ENCODE measurements at places on chromosomes 7 and 10.
A peak's percentile ranks its signal among the peaks of the same experiment; 100 is the strongest.

DNA sequence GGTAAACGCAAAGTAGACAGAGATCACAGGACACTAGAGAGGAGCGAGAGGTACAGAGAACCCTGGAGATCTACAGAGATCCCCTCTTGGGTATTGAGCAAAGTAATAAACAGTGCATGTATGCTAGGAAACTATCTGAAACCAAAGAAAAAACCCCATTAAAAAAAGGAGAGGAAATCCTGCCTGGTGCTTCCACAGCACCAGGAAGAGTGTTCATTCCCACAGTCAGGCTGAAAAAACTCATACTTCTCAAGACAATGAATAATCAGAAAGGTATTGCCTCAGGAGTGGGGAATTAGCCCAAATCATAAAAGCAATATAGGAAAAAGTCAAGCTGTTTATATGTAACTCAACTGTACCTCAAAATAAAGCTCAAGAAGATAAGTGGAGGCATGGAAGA is 59.1 kb downstream of the ANKRD26 start:
- peak; percentile 16 for DNase-seq

GRCh38 chr7:156998988-156999957 is 11.2 kb downstream of the MNX1 start:
- DNase-seq: no peak

DNA sequence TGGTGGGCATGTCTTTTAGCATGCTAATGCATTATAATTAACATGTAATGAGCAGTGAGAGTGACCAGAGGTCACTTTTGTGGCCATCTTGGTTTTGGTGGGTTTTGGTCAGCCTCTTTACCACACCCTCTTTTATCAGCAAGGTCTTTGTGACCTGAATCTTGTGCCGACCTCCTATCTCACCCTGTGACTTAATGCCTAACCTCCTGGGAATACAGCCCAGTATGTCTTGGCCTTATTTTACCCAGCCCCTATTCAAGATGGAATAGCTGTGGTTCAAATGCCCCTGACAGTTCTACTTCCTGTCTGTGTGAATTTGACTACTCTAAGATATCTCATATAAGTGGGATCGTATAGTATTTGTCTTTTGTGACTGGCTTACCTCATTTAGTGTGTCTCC is 85.1 kb downstream of the EEPD1 start:
- DNase-seq: no peak

DNA sequence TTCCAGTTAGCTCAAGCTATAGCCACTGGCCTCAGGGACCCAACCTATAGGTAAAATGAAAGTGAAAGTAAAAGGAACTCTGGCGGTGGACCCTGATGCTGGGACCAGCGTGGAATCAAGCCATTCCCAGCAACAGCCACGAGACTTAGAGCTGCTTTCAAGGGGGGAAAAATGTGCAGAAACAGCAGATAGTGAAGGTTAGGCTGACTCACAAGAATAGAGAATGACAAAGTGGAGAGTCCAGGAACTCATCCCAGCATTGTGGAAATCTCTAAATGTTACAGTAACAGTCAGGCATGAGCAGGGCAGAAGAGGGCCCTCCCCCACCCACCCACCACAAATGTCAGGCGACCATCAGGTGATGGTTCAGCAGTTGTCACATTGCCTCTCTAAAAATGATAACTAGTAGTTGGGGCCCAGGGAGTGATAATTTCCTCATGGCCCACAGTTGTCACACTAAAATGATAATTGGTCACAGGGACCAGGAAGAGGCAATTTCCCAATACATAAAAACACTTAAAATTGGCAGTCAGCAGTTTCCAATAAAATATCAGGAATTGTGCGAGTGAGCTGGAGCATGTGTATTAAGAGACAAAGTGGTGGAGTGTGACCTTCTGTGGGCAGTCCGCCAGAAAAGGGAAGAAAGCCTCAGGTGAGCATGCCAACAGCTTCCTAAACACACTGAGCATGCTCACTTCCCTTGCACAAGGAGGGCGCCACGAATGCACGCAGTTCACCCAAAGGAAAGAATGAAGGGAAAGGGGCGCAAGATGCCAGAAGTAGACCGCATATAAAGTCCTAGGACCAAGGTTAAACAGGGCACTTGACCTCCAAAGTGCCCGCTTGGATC is 129.8 kb upstream of the PPP1R3A start:
- peak; percentile 35 for DNase-seq

DNA sequence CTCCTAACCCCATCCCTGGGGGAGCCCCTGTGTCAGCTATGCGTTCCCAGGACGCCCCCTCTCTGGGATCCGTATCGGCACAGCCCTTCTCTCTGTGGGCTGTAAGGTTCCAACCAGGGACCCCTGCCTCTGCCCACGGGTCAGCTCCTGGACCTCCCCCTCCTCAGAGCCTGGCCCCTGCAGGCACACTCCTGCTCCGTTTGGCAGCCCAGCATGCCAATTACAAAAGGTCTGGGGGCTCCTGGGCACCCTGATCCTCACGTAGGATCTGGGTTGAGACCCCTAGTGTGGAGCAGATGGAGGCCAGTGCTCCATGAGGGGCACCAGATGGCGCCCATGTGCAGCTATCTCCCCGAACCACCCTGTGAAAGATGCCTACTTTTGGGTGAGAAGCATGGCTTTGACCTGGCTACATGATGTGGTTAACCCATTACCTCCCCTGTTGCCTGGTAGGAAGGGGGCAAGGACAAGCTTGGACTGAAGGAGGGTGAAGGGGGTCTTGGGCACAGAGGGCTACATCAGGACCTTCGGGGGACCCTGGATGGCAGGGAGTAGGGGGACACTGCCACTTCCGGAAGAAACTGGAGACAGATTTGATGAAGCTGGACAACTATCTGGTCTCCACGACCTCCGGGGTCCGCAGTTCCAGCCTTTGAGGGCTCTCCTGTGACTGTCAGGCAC is 9.0 kb downstream of the TACR2 start:
- no peak for DNase-seq

GRCh38 chr7:25792586-25792985 is 359.4 kb upstream of the NFE2L3 start:
- no peak for DNase-seq

- DNase-seq: peak; percentile 18
Measured at GRCh38 chr10:114068054-114068707, 24.5 kb downstream of the ADRB1 start.

- peak; percentile 52 for DNase-seq
Measured at GRCh38 chr7:105399043-105399725, 10.5 kb upstream of the SRPK2 start.

GRCh38 chr7:136857573-136857972 is 10.9 kb upstream of the CHRM2 start:
- peak; percentile 35 for DNase-seq

- DNase-seq: no peak
Measured at GRCh38 chr7:91598791-91599190, 281.7 kb downstream of the MTERF1 start.

DNA sequence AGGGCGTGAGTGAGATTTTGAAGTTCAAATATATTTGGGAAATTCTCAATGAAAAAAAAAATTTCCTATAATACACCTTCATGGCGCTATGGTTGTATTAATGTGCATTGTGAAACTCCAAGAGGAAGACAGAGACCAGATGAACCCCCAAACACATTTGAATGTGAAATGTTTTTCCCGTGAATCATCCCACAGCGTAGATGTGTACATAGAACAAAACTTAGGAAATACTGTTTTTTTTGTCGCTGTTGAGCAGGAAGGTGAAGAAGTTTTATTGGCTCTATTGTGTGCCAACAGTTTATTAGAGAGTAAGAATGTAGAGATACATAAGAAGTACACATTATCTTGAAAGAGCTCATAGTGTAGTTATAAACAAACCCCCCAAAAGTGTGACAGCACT is 134.0 kb downstream of the KCND2 start:
- DNase-seq: peak; percentile 8

GRCh38 chr7:30750683-30751650 is 968 bp upstream of the INMT start:
- peak; percentile 79 for DNase-seq

DNA sequence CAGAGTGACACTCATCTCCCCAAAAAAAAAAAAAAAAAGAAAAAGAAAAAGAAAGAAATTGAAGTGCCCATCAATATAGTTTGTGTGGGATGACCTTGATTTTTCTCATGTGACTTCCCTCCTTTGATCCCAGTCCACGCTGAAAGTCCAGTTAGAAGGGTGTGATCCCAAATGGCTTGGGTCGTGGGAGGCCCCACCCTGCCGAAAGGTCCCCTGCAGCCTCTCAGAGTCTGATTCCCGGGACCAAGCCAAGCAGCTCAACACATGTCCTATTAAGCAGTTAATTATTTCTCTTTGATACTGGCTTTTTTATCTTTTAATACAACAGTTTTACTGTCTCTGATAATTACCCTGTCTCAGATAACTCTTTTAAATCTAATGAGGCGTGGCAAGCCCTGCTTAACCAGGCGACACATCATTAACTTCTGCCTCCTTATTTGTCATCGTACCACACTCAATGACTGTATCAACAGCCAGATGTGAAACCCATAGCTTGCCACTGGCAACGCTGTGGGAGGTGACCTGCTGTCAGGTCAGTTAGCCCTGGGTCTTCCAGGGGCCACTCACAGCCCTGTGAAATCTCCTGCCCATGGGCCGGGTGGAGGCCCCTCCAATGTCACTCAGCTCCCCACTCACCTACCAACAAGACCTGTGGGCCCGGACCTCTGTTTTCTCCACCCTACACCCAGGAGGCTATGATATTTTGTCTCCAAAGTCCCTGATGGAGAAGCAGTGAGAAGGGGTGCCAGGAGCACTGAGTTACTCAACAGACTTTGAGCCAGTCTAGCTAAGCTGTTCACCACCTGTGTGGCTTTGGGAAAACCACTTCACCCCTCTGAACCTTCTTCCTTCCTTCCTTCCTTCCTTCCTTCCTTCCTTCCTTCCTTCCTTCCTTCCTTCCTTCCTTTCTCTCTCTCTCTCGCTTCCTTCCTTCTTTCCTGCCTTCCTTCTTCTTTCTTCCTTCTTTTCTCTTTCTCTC is 110.0 kb upstream of the SFMBT2 start:
- no peak for DNase-seq

GRCh38 chr10:58967551-58968388 is 208.7 kb upstream of the PHYHIPL start:
- peak; percentile 7 for DNase-seq

- no peak for DNase-seq
Measured at GRCh38 chr10:124353091-124353815, 65.5 kb downstream of the OAT start.

DNA sequence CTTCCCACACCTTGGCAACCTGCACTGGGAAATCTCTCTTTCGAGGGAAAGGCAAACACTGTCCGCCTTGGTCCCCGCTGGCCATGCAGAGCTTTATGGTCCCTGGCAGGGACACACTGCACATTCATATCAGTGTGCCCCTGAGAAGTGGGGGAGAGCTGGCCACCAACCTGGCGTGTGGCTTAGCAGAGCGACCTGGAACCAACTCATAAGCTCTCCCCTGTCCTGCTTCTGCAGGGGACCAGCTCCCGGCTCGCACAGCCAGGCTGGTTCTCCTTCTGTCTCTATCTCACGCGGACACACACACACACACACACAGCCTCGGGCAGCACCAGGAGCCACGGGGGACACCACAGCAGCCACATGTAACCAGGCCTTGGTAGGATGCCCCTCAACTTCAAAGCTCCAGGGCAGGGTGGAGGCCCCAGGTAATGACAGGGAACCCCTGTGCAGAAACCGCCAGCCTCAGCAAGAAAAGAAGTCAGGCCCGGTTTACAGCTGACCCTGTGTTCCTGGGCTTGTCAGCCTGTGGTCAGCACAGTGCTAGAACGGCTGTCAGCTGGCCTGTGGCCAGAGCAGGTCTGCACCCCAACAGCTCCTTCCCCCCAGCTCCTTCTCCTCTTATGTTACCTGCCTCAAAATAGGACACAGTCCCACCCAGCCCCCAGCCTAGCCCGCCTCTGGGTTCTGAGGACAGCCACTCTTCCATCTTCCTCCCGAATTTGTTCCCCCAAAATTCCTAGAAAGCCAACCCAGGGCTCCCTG is 69.3 kb downstream of the OAT start:
- DNase-seq: no peak

GRCh38 chr10:99908512-99908911 is 101.2 kb downstream of the DNMBP start:
- no peak for DNase-seq

DNA sequence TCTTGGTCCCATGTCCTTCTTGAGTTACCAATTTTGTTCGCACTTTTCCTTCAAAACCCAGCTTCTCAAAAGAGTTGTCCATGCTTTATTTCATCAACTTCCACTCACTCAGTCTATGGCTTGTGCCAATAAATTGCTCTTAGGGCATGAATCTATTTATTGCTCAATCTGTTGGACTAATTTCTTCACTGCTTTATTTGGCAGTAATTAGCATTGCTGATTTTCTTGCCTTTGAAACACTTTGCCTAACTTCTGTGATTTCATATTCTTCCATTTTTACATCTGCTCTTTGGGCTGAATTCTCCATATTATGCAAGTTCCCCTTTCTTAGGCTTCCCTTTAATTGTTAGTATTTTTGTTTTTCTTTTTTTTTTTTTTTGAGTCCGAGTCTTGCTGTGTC is 16.8 kb downstream of the DLD start:
- DNase-seq: no peak

DNA sequence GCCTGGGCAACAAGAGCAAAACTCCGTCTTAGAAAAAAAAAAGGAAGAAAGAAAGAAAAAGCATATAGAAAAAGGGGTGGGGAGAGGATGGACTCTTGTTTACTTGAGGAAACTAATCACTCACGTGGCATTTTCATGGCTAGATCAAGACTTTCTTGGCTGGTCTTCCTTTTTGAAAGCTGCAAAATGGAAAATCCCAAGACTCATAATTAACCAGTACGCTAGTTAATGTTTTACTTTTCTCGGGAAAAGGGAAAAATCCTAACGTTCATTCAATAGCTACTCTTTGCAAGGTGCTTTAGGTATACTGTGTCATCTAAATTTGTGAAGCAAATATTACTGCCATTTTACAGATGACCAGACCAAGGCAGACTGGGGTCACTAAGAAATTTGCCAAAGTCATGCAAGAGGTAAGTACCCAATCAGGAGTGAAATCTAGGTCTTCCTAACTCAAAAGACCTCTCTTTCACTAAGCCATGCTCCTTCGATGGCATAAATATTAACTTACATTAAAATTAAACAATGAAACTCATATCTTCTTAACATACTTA is 24.4 kb downstream of the NAPEPLD start:
- DNase-seq: no peak

- no peak for DNase-seq
Measured at GRCh38 chr7:151399906-151400305, 9.9 kb downstream of the WDR86 start.

Measured in fibroblast of upper back skin (primary cell).